ENCODE measurements at places on chromosomes 2 and 18.

DNA sequence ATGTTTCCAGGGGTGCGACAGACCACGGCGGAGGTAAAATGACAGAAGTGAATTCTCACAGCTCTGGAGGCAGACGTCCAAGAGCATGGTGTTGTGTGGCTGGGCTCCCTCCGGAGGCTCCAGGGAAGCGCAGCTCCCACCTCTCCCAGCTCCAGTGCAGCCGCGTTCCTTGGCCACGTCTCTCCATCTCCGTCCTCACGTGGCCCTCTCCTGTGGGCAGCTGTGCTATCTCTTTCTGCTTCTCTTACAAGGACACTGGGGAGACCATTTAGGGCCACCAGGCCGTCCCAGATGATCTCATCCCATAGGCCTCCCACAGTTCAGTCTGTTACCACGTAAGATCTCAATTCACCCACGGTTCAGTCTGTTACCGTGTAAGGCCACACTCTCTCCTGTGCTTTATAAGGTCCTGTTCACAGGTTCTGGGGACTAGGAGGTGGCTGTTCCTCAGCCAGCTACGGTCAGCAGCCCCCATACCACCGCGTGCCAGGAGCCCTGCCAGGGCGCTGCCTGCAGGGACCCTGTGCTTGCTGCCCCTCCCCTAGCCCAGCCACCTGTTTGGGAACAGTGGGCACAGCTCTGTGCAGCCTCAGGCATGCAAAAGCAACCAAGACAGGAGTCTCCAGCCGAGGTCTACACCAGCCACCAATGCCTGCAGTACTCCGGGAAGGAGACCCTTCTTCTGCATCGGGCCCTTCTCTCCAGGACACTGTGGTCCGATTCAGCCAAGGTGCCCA is 2.9 kb upstream of the MAB21L4 start:
- DNase-seq: no peak

DNA sequence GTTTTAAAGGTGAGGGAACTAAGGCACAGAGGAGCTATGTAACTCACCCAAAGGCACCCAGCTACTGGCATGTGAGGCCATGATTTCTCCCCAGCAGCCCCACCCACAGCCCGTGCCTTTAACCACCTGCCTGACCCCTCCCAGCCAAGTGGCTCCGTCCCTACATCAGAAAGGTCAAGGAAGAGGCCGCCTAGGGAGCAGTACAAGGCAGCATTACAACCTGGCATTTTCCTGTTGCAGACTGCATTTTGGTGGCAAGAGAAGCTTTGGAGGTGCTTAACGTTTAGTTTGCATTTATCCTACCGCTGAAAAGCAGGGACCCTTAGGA is 17.5 kb downstream of the STEAP3 start:
- no peak for DNase-seq

GRCh38 chr18:57738078-57738477 is 65.0 kb downstream of the ATP8B1 start:
- DNase-seq: no peak

DNA sequence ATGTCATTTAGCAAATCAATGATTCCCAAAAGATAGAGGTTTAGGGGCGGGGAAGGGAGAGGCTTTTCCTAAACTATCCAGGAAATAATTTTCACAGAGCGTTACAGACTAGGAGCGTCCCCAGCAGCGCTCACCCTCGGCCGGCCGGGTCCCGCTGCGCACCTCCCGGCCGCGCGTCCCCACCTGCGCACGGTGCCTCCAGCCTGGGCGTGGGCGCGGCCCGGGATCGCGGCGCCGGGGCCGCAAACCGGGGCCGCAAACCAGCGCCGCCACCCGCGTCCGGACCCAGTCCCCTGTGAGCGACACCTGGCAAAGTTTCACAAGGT is 684 bp upstream of the ZCCHC2 start:
- no peak for DNase-seq

DNA sequence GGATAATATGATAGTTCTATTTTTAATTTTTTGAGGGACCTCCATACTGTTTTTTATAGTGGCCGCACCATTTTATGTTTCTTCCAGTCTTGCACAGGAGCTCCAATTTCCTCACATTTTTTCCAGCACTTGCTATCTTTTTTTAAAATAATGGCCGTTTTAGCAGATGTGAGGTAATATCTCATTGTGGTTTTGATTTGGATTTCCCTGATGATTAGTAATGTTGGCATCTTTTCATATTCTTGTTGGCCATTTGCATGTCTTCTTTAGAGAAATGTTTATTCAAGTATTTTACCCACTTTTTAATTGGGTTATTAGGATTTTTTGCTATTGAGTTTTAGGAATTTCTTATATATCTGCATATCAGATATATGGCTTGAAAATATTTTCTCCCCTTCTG is 29.9 kb upstream of the NAPG start:
- DNase-seq: no peak
